ENCODE measurements at places on chromosomes 7 and 10. TPM values are rescaled to one million over a fixed set of nuclear protein-coding genes. Genes with fewer than 3 reads are reported as not detected.
A peak's percentile ranks its signal among the peaks of the same experiment; 100 is the strongest.

GRCh38 chr7:130865408-130866236, 131.6 kb upstream of the KLF14 start:
- no peak overlapping the region for H3K4me3 ChIP-seq
- no peak overlapping the region for H3K27ac ChIP-seq
- peak; percentile 61 for DNase-seq
- H3K36me3 ChIP-seq: peaks cover 39% of the 10 kb centered on the region

GRCh38 chr10:75236178-75236825, 545 bp upstream of the COMTD1 start:
- no peak overlapping the region for H3K27ac ChIP-seq
- H3K27me3 ChIP-seq: no peaks in the 10 kb centered on the region
- H3K4me3 ChIP-seq: no peak overlapping the region
- H3K4me1 ChIP-seq: peaks cover 10% of the 10 kb centered on the region

DNA sequence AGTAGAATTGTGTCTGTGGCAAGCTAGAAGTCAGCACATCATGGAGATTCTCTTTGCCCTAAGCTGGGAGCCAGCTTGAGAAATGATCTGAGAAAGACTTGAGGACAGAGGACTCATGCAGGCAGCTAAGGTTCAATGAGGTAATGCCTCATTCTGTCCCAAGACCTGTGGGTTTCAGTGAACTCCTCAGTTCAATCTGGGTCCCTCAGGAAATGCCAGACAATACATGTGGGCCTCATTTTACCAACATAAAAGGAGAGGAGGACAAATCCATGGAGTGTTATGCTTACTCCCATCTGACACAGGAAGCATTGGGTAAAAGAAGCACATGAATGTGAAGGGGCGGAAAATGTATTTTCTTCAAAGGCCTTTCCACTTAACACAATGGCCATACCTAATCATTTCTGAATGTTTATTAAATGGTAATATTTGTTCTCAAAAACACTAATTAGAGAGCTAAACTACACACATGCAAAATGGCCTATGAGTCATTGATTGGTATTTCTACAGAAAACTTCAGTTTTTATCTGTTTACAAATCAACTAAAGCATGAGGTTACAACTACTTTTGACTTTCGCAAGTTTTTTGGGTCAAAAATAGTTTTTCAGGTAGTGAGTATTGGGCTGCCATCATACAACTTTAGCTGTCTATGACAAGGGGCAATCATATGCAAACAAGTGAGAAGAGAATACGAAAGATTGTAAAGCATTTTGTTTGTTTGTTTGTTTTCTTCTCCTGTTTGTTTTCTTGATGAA, 205.3 kb downstream of the CHRM2 start:
- H3K4me1 ChIP-seq: peaks cover 22% of the 10 kb centered on the region
- DNase-seq: peak; percentile 74
- peaks cover 5% of the 10 kb centered on the region for H3K36me3 ChIP-seq
- no peaks in the 10 kb centered on the region for H3K27me3 ChIP-seq
- no peak overlapping the region for H3K4me3 ChIP-seq
- H3K27ac ChIP-seq: peak overlapping the region; percentile 98

NCF1 gene
- total RNA-seq: not detected

DNA sequence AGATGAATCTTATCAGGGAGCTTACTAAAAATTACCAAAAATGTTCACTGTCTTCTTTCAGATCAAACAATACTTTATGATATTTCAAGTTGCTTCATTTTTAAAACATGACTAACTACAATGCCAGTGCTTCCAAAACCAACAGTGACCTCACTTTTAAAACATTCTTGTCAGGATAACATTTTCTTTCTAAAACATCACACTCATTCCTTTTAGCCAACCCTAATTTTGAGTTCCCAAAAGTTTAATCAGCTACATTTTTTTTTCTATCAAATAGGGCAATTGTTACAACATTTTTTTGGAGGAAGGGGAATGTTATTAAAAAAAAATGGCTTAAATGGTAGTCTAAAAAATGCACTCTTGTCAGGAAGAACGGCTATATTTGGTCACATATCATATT, 37.3 kb downstream of the RTKN2 start:
- H3K4me1 ChIP-seq: peaks cover 20% of the 10 kb centered on the region
- H3K27ac ChIP-seq: peak overlapping the region; percentile 100
- DNase-seq: peak; percentile 92

LRRC18 gene
- total RNA-seq: not detected

- H3K27ac ChIP-seq: no peak overlapping the region
- peaks cover 3% of the 10 kb centered on the region for H3K4me1 ChIP-seq
- no peak overlapping the region for H3K4me3 ChIP-seq
Measured at GRCh38 chr7:149883452-149883861, 9.7 kb downstream of the ATP6V0E2 start.

DNA sequence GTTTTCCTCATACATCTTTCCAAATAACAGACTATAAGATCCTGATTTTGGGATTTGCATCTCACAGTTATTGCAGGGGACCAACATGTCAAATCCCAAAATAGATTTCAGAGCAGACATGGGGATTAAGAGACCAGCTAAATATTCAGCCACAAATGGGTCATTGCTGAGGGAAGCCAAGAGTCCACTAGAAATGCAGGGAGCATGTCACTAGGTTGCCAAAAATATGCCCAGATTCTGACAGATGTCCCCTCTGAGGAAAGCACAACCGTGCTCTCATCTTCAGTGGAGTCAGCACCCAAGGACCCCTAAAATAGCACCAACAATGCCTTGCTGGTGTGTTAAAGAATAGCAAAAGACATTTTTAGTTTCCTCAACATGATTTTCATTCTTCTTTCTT, 56.2 kb upstream of the AGK start:
- DNase-seq: no peak
- H3K4me3 ChIP-seq: no peak overlapping the region
- no peaks in the 10 kb centered on the region for H3K4me1 ChIP-seq

PRPF18 gene
- 10.0 TPM for total RNA-seq

ACHE gene
- not detected for total RNA-seq

GRCh38 chr7:37128327-37129034, 320.2 kb downstream of the ELMO1 start:
- H3K4me3 ChIP-seq: no peak overlapping the region
- no peak overlapping the region for H3K27ac ChIP-seq
- no peaks in the 10 kb centered on the region for H3K36me3 ChIP-seq
- no peaks in the 10 kb centered on the region for H3K27me3 ChIP-seq
- H3K4me1 ChIP-seq: no peaks in the 10 kb centered on the region

LRRC4 gene
- 0.56 TPM for total RNA-seq

- no peaks in the 10 kb centered on the region for H3K4me1 ChIP-seq
- no peak overlapping the region for H3K27ac ChIP-seq
- H3K4me3 ChIP-seq: no peak overlapping the region
- no peak for DNase-seq
Measured at GRCh38 chr7:45070254-45070642, 18.5 kb downstream of the NACAD start.

DNA sequence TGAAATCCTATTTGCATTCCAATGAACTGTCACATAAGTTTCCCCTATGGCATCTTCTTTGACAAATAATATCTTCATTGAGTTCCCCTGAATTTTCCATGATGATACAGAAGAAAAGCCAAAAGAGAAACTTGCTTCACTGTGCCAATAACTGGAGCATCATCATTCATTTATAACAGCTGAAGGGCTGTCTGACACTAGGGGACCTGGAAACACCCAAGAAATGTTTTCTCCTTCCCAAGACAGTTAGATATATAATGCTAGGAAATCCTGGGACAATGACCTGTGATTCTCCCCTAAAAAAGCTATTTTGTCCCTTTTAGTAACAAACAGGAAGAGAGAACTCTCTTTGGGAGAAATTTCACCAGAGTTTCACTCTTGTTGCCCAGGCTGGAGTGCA, 133.6 kb downstream of the SEMA3C start:
- H3K27me3 ChIP-seq: no peaks in the 10 kb centered on the region
- DNase-seq: no peak
- H3K4me1 ChIP-seq: peaks cover 4% of the 10 kb centered on the region
- H3K36me3 ChIP-seq: no peaks in the 10 kb centered on the region
- no peak overlapping the region for H3K4me3 ChIP-seq

LGI1 gene
- not detected for total RNA-seq

GRCh38 chr10:72086466-72087391, 1.6 kb downstream of the SPOCK2 start:
- peaks cover 5% of the 10 kb centered on the region for H3K4me1 ChIP-seq
- peaks cover 74% of the 10 kb centered on the region for H3K27me3 ChIP-seq
- peak; percentile 19 for DNase-seq

OPN1SW gene
- not detected for total RNA-seq

DNA sequence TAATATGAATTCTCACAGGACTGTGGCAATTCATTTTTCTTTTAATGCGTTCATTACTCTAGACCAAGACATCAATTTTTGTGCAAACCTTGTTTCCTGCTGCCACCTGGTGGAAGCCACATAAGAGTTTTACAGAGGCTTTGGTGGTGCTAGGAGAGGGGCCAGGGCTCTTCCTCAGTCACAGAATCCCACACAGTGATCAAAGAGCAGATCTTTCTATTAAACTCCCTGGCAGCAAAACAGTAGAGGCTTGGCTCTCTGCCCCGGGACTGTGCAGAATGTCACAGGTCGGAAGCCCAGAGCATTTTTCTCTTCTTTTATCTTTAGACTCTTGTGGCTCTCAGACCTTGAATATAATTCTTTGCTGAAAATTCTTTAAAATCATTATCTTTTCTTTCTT, 506.4 kb upstream of the C7orf33 start:
- H3K27me3 ChIP-seq: no peaks in the 10 kb centered on the region
- H3K4me1 ChIP-seq: no peaks in the 10 kb centered on the region
- no peaks in the 10 kb centered on the region for H3K36me3 ChIP-seq
- peak; percentile 19 for DNase-seq
- no peak overlapping the region for H3K4me3 ChIP-seq
- no peak overlapping the region for H3K27ac ChIP-seq

GRCh38 chr7:82441669-82442478, 1.7 kb downstream of the CACNA2D1 start:
- peak overlapping the region; percentile 96 for H3K4me3 ChIP-seq
- DNase-seq: peak; percentile 41
- no peaks in the 10 kb centered on the region for H3K36me3 ChIP-seq
- H3K27ac ChIP-seq: no peak overlapping the region

DNA sequence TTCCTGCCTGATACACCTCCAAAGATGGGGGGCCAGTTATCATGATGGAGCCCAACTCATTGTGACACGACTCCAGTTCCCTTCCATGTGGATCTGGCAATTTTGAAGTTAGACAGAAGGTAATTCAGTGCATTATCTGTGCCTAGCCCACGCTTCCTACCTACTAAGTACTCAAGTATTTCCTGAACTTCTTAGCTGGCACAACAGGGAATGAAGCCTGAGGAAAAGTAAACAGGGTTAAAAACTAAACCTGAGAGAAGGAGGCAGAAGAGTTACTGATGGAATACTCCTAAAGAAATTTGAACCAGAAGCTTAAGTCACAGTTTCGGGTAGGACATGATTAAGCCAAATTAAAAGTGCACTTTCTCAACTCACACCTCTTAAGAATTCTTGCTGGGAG, 1.1 kb upstream of the SEC31B start:
- DNase-seq: peak; percentile 77
- peaks cover 5% of the 10 kb centered on the region for H3K4me1 ChIP-seq
- peaks cover 15% of the 10 kb centered on the region for H3K36me3 ChIP-seq
- H3K27me3 ChIP-seq: no peaks in the 10 kb centered on the region
- no peak overlapping the region for H3K27ac ChIP-seq
- H3K4me3 ChIP-seq: no peak overlapping the region

Measured in IMR-90 (cell line).